ENCODE measurements at places on chromosomes 3 and 15.

- no peak for DNase-seq
Measured at GRCh38 chr15:74954515-74954914, 2.1 kb downstream of the RPP25 start.

DNA sequence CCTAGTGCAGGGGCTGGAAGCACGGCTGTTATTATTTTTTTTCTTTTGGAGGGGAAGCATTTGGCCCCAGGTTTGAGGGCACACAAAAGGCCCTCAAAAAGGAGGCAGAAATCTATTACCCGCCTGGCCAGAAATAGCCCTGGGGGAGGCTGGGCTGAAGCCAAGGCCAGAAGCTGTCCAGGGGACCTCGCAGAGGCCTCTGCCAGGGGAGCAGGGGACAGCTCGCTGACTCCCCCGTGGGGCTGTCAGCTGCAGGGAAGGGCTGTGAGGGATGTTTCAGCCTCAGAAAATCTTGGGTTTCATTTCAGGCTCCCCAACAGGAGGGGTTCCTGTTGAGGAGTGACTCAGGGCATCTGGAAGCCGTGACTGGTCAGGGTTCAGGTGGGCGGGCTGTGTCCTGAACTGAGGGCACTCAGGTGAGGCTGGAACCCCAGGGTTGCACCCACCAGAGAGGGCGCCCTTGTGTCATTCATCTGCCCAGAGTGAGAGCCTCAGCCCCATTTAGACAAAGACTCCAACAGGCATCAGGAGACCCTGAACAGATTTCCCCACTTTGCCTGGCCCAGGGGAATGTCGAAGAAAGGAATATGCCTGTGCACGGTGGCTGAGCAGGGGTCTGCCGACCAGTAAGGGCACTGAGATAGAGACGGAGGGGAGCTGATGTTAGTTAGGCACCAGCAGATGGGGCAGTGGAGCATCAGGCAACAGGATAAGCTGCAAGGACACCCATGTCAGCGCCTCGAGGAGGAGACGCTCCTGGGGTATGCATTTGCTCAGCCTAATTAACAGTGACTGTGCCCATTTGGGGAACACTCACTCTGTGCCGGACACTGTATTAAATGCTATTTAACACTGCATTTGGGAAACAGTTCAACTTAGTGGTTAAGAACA, 43.5 kb upstream of the SLC6A11 start:
- no peak for DNase-seq

- DNase-seq, result no peak
Measured at GRCh38 chr3:135141160-135141559, 346.1 kb downstream of the EPHB1 start.

DNA sequence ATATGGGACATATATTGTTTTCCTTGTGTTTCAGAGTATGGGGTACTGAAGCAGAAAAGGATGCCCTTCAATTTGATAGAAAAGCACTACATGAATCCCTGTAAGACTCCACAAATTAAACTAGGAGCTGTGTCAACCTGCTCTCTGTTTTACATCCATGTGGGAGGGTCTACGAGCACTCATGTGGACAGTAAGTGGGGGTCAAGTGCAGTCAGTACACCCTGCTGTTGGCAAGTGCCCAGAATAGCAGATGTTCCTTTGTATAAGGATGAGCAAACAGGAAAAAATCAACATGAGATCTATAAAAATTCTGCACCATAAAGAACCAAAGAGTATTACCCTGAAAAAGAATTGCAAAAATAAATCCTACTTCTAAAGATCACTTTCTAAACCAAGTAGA, 659.9 kb downstream of the SI start:
- no peak for DNase-seq

DNA sequence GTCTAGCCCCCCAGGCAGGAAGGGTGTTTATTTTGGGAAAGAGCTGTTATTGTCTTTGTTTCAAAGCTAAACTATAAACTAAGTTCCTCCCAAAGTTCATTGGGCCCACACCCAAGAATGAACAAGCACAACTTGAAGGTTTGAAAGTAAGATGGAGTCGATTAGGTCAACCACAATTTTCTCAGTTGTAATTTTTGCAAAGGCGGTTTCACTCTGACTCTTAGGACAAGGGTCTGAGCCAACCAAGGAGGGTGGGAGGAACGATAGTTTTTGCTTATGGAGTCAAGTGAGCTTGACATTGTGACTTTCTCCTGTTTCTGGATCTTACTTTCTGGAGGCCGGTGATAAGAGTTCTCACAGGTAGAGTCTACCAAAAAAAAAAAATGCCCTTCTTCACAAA, 5.8 kb upstream of the ZNF770 start:
- DNase-seq, result no peak

- peak; percentile 46 for DNase-seq
Measured at GRCh38 chr15:56428821-56429458, 36.0 kb downstream of the MNS1 start.

GRCh38 chr3:105473521-105474223, 107.0 kb downstream of the ALCAM start:
- DNase-seq, result peak; percentile 76

DNA sequence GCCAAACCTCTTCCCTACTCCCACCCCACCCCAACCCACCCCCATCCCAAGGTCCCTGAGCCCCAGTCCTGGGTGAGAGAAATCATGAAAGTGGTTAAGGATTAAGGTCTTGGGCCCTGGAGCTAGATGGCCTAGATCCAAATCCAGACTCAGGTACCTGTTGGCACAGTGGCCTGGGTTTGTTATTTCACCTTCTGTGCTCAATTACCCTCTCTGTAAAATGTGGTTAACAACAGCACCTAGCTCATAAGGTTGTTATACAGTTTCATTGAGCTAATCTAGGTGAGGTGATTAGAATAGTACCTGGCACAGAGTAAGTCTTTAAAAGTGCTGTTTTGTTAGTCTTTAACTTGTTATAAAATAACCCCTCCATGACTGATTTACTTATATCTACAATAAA, 6.4 kb upstream of the SNUPN start:
- no peak for DNase-seq

GRCh38 chr3:190053919-190054672, 66.6 kb downstream of the P3H2 start:
- peak; percentile 73 for DNase-seq

DNA sequence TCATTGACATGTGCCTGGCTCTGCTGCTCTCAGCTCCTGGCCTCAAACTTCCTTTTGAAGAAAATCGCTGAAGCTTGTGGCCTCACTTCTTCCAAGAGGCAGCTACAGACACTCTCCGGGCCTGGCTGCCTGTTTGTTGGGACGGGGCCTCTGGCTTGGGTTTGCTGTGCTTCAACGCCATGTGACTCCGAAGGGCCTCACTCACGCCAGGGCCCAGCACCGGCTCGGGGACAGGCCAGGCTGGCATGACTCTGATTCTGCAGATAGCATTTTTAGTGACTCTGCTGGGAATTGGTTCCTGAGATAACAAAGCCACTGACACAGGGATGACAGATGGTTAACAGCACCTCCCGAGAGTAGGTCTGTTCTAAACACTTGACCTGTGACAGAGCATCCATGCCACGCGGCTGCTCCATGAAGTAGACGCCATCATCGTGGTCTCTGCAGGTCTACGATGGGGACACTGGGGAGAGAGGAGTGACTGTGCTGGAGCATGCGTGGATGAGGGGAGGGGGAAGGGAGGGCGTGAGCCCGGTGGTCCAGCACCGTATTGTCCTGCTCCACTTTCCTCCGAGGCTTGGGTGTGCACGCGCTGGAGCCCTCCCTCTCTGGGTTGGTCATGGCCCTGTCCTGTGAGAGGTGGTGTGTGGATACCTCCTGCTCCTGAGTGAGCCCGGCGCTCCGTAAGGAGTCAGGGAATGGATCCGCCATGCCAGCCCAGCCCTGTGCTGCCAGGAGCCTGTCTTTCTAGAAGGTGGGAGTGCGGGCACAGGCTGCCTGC, 133.6 kb downstream of the TJP1 start:
- DNase-seq, result no peak

GRCh38 chr3:184815046-184815930, 3.3 kb downstream of the VPS8 start:
- peak; percentile 19 for DNase-seq

DNA sequence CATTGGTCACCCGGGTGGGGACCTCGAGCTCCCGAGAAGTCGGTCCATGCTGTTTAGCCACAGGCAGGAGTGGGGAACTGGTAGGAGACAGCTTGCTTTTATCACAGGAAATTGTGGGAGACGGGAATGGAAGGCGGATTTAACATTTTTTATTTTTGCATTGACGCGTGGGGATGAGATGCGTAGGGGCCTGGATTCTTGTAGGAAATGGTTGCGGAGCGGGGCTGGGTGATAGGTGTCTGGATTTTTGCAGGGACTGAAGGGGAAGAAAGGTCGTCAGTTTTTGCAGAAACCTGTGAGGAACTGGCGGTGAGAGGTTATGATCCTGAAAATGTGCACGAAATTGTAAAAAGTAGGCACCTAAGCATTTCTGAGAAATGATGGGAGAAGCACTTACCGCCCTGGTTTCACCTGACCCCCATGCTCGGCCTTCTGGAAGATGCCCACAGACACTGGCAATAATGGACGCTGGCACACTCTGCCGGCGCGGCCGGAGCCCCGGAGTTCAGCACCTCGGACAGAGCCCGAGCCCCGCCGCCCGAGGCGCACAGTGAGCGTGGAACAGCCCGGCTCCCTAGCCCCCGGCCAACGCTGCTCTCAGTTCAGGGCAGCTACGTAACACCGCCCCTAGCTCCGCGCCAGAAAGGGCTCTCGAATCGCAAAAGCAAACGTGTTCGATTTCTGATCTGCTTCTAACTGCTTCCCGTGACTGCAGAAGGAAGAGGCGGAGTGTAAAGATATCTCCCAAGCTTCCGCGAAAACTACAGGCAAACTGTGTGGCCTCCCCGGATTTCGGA, 928 bp downstream of the ANKRD34C start:
- DNase-seq, result peak; percentile 90

DNA sequence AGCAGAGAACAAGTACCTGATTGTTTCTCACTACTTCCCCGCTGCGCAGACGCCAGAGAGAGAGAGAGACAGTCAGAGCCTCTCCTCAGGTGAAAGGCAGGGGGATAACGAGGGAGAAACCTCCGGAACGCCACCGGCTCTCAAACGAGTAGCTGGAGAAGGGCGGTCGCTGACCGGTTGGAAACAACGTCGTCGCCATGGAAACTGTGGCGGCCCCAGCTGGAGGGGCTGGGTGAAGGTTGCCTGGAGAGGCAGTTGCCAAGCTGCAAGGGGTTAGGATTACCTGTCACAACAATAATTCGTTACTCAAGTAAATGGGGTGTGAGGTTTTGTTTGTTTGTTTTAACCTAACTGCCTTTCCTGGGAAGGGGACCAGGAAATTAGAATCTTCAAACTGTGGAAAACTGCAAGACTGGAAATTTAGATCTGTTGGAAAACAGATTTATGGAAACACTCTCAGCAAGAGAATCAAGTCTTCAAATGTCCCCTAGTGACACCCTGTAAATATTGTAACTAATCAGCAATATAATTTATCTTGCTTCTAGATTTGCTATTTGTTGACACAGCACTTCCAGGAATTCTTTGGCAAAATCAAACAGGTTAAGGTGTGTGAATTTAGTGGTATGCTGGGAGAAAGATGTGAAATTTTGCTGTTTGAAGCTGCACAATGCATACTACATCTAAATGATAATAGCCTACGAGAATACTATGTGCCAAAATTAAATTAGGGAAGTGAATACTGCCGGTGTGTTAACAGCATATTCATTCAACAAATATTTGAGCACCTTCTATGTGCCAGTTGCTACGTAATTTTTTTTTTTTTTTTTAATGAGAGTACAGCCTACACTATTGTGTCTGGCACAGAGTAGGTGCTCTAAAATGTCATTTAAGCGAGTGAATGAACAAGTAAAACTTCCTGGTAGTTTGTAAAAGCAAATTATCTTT, at the start of gene DNAH12:
TSS of gene DNAH12 (minus strand) at position 164 of the 945 bp plus-strand sequence. CDS start 1,474 bp downstream, outside the sequence.
- DNase-seq, result peak; percentile 43

GRCh38 chr3:66198437-66199088, 22.2 kb upstream of the SLC25A26 start:
- no peak for DNase-seq

GRCh38 chr3:138653567-138653966, 45.0 kb downstream of the FAIM start:
- no peak for DNase-seq

DNA sequence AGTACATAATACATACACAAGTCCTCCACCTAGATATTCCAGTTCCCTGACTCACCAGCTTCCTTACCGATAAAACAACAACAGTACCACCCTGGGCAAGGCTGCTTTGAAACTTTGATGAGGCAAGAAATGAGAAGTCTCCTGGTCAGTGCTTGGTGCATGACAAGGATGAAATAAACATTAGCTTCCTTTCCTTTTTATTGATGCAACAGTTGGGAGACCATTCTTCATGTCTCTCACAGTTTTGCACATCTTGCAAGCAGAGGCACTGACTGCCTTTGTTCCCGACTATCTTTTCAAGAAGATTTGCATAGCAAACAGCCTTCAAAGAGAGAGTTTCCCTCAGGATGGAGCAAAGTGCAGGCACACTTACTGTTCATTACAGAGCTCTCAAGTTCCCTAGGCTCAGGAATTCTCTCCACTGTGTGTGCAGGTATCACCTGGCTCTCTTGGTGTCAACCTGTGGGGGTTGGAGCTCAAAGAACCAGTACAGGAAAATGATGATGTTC, 65.2 kb downstream of the MYLK start:
- no peak for DNase-seq

- no peak for DNase-seq
Measured at GRCh38 chr15:57231559-57231958, 144.7 kb upstream of the CGNL1 start.

GRCh38 chr15:69538379-69538778, 85.8 kb downstream of the RPLP1 start:
- DNase-seq, result no peak

DNA sequence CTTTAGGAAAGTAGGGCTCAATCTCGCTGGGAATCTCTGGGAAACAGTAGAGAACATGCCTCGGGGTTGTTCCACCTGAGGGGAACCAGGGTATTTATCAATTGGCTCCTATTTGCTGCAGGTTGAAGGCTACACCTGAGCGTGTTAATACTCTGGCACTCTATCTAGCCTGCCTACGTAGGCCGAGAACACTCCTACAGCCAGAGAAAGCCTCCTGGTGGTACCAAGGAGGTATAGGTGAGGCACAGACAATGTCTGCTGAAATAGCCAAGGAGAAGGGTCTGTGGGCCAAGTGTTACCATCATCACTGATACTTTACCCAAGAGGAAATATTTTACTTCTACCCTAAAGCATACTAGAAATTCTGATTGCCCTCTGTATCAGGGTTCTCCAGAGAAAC, 341.0 kb upstream of the UBE2E2 start:
- DNase-seq, result no peak
